HuH-7 (cell line): ENCODE measurements at places on chromosomes 4 and X.
A peak's percentile ranks its signal among the peaks of the same experiment; 100 is the strongest.

- no peak for DNase-seq
These were observed 20.2 kb upstream of the SETD7 start for GRCh38 chr4:139576219-139576618.

DNA sequence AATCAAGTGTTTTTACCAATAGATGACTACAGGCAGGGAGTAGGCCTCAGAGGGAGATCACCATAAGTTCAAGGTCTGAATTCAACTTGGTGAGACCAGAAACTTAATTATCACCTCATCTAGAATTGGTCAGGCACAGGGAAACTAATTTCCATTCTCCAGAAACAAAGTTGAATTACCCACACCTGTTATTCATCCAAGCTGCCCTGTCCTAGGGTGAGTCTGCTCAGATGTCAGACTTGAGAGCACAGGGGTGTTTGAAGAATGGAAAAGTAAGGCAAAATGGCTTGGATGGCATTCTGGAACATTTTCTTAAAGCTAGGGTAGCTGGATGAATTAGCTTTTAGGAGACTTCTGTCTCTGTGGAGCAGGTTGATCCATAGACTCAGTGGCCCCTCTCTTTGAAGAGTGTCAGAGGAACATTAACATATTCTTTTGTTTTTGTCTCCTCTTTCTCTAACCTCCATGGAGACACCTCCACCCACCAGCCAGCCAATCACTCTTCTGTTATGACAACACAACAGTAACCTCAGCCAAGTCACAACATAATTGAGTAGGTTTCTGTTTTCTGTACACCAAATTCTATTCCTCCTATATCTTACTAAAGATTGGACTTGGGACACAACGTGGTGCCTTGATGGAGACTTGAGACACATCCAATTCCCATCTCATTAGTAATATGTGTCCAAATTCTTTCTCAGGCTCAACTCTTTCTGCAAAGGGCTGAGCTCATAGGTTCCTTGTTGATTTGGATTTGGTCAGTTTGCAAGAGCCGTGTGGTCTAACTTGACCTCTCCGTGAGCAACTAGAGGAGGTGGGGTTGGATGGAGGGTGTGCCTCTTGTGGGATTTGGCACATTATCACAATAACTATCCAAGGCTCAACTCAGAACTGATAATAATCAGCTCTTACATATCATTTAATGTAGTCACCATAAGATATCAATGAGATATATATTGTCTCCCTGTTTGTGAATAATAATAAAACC lies 45.1 kb downstream of the VSIG4 start:
- DNase-seq = no peak

GRCh38 chr4:187010052-187010451 lies 286.4 kb upstream of the FAT1 start:
- no peak for DNase-seq

GRCh38 chrX:13103914-13104274 lies 59.5 kb upstream of the FAM9C start:
- DNase-seq = no peak

- DNase-seq = no peak
These were observed 575.3 kb downstream of the TRIML1 start for GRCh38 chr4:188714501-188714900.

DNA sequence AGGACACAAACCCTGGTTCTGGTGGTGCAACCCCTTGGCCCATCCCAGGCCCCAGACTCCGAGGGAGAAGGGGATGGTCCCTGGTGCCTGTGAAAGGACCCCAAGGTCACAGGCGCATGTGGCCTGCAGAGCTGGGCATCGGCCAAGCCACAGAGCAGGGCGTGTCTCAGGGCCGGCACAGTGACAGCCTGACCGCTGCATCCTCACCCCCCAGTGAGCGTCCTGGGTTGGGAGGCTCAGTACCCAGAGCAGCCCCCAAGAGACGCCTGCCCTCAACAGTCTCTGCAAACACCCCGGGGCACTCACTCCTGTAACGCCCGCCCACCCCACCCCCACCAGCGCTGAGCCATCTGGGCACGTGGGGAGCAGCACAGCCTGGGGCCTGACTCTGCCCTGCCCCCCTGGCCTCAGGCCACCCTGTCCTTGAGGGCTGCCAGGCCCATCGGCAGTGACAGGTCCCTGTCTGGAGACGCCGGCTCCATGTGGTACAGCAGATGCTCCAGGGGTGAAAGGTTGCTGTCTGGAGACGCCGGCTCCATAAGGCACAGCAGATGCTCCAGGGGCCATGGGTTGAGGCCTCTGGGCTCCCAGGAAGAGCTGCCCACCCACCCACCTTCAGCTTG lies 24.5 kb upstream of the CPLX1 start:
- DNase-seq = no peak

- no peak for DNase-seq
These were observed 266.4 kb downstream of the PRR32 start for GRCh38 chrX:127085939-127086338.

- peak; percentile 6 for DNase-seq
These were observed 7.8 kb upstream of the PIGA start for GRCh38 chrX:15343075-15343476.

DNA sequence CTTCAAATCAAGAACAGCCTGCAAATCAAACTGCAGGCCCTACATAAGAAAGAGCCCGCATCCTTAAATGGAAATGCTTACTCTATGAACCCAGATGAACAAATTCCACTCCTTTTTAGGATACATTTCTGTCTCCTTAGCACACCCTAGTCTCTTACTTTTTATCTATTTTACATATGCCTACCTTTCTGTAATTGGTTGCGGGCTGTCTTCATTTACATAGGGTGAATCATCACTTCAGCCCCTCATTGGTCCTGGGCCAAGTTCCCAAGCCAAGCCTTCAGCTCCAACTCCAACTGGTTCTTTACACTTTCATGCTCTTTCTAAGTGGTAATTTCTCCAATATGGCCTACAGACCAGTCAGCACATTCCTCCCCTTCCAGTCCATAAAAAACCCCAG lies 219.3 kb downstream of the TRAM1L1 start:
- no peak for DNase-seq

GRCh38 chr4:170446782-170447181 lies 357.0 kb upstream of the AADAT start:
- DNase-seq = no peak

- no peak for DNase-seq
These were observed 94.3 kb upstream of the FAM47B start for GRCh38 chrX:34848281-34848680.

DNA sequence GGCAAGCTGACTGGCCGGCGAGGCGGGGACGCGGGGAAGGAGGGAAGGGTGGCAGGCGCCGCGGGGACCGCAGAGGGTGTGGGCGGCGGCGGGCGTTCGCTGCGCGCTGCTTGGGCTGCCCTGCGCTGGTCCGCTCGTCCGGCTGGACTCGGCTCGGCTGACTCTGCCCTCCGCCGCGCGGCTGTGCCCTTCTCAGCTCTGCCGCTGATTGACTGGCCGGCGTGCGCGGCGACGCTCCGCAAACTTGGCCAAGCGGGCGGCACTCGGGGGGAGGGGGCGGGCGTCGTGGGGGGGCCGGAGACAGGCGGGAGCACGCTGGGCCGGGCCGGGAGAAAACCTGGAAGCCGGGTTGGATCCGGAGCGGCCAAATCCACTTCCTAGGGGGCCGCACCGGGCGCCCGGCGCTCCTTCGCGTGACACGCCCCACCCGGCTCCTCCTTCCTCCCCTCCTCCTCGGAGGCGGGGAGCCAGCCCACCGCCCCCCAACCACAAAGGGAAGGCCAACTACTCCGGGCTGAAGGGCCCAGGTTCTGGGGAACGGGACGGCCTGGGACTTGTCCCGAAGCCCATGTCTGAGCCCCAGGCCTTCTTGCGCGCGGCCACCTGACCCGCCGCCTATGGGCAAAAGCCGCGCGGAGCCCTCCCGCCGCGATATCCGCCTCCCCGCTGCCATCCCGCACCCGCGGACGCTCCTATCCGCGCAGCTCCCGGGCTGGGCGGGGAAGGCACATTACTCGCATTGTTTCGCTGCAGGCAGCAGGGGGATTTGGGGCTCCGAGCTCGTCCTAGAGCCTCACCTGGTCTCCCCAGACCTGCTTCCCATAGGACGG lies at the start of gene GPC4:
Gene GPC4, minus strand, starts transcription at position 214 of the 830 bp plus-strand sequence. CDS start 524 bp downstream, outside the sequence.
- DNase-seq = peak; percentile 52

DNA sequence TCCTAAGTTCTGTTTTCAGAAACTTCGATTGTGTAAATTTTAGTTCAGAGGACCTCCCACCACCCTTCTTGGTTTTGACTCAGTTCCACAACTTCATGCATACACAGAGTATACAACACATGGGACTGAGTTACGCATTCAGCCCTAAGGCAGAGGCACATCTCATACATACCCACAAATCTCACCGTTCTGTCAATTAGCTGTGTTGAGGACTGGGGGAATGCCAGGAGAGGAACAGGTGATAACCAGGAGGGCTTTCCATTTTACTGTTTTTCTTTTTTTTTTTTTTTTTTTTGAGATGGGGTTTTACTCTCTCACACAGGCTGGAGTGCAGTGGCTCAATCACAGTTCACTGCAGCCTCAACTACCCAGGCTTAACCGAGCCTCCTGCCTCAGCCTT lies 150.2 kb downstream of the TSPAN5 start:
- no peak for DNase-seq

DNA sequence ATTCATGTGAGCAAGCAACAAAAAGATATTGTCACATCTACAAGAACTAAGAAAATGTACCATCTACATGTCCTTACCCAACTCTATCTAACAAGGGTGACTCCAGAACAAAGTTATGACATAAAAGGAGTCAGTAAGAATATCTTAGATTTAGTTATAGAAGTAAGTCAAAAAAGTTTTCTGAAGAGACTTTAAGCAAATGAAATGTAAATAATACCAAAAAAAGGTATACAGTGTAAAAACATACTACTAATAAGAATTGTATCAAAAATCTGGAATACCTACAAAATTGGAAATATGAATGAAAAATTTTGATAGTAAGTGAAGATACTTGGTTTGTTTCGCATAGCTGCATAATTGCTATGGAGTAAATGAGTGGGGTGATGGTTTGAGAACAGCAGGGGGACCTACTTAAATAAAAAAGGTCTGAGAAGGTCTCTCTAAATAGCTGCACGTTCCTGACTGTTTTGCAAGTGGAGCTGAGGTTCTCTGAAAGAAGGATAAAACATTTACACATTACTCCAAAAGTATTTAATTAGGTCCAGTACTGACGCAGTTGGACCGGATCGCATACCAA lies 51.0 kb upstream of the ENPP6 start:
- DNase-seq = no peak

DNA sequence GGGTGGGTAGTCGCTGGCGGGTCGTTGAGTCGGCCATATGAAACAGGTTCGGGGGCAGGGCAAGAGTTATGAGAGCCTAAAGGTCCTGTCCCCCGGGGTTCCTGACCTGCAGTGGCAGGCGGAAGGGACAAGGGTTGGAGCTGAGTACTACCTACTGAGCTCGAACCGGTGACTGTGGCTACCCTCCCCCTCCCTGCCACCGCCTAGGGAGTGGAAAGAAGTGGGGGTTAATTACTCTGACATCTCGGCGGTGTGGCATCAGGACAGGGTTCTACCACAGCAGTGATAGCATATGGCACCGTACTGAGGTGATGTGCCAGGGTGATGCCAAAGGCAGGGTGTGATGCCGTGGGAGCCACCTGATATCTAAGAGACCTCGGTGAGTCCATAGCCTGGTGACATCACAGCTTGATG lies 307 bp downstream of the ATG4A start:
- DNase-seq = no peak

DNA sequence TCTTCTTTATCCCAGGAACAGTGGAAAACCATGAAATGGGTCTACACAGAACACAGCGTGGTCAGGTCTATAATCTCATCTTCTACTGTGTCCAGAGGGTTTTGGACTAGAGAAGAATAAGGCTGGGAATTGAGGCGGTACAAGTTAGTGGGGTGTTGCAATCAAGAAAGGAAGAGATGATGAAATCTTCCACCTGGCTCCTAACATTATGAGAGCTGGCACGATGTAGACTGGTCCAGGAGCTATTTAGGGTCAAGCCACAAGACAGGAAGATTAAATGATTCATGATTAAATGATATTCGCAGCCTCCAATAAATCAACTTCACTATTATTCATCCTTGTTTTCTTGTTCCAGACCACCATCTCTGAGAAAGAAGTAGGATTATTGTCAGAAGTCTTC lies 88.0 kb downstream of the ARSF start:
- no peak for DNase-seq

DNA sequence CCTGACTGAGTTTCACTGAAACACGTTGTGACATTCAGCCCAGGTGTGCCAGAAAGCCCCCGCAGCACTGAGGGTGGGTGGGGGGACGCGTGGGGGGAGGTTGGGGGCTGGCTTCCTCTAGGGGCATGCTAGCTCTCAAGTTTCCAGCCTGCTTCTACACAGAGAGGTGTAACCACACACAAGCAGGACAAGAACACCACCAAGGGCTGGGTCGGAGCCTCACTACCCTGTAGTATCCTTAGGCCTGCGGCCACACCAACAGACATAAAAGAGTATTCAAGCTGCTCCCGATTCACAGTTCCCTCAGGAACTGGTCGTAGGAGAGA lies 1.8 kb downstream of the USP46 start:
- DNase-seq = no peak

DNA sequence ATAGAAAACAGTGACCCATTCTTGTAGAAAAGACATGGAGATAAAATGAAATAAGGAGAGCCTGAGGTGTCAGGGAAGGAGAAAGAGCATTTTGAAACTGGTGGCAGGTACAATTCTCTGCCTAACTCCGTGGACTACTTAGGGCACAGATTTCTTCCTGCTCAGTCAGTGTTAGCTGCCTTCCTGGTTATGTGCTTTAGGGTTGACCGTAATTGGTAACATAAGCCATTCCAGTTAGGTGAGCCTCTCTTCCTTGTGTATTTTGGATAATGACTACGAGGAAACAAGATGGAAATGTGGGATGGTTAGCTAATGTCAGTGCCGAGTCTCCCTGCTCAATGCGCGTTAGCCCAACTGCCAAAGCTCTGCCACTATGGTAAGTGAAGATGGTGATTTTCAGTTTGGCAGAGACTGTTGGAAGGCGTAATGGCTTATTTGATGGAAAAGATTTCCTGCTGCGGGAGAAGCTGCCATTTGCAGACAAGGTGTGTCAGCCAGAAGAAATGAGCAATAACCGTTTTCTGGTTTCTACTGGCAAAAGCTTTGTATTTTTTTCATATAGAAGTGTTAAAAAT lies 174.1 kb downstream of the CBR4 start:
- DNase-seq = no peak

- DNase-seq = no peak
These were observed 120.4 kb upstream of the SCML1 start for GRCh38 chrX:17616936-17617335.

GRCh38 chr4:95516528-95517017 lies 32.2 kb downstream of the UNC5C start:
- DNase-seq = no peak

GRCh38 chr4:76485450-76485849 lies 50.4 kb downstream of the SHROOM3 start:
- DNase-seq = no peak

GRCh38 chrX:79176028-79176427 lies 31.5 kb downstream of the GPR174 start:
- DNase-seq = no peak

DNA sequence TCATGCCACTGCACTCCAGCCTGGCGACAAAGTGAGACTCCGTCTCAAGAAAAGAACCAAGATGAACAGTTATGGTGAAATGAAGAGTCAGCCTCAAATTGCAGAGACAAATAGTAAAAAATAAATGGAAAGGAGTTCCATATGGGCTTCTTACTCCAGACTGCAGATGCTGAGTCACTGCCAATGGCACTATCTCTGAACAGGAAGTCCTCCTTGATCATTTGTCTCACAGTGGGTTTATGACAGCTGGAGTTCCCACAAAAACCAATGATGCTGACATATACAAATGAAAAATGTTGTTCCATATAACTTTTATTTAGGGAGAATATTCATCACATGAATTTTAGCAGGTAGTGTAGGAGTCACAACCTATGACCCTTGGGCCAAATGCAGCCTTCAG lies 631.6 kb downstream of the PCDH18 start:
- DNase-seq = no peak
